ENCODE measurements at places on chromosomes 5 and 9. TPM values are rescaled to one million over a fixed set of nuclear protein-coding genes. Genes with fewer than 3 reads are reported as not detected.

Gene MSX2
- not detected for total RNA-seq

Gene SH3RF2
- not detected for total RNA-seq

Gene TSLP
- 1.3 TPM for total RNA-seq

Gene EIF4EBP3
- total RNA-seq = 7.7 TPM

Gene FOXI1
- not detected for total RNA-seq

Gene TRIM14
- 41.0 TPM for total RNA-seq

DNA sequence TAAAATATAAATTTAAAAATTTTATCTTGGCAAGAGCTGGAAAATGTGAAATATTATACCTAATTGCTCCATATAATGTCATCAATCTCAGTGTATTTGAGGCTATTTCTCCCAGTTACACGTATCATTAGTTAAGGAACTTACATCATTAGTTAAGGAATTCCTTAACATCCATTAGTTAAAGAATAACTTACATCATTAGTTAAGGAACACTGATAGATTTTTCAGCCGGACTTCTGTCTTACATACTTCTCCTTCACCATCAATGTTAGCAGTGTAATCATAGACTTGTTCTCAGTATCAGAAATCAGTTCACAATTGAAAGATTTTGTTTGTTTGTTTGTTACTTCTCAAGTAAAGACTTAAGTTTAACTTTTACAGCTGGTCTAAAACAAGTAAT lies 524.4 kb upstream of the CHD1 start:
- no peaks in the 10 kb centered on the region for H3K27me3 ChIP-seq
- no peak for DNase-seq
- no peak overlapping the region for H3K4me3 ChIP-seq
- H3K27ac ChIP-seq = no peak overlapping the region

- H3K36me3 ChIP-seq = no peaks in the 10 kb centered on the region
- no peak overlapping the region for H3K4me3 ChIP-seq
- H3K4me1 ChIP-seq = peaks cover 23% of the 10 kb centered on the region
- DNase-seq = no peak
- no peak overlapping the region for H3K27ac ChIP-seq
Observed at GRCh38 chr5:135324897-135325650, 74.0 kb downstream of the MACROH2A1 start.

GRCh38 chr5:644509-644908 lies 32.4 kb downstream of the CEP72 start:
- DNase-seq = no peak
- no peak overlapping the region for H3K27ac ChIP-seq
- H3K36me3 ChIP-seq = peaks cover 92% of the 10 kb centered on the region

DNA sequence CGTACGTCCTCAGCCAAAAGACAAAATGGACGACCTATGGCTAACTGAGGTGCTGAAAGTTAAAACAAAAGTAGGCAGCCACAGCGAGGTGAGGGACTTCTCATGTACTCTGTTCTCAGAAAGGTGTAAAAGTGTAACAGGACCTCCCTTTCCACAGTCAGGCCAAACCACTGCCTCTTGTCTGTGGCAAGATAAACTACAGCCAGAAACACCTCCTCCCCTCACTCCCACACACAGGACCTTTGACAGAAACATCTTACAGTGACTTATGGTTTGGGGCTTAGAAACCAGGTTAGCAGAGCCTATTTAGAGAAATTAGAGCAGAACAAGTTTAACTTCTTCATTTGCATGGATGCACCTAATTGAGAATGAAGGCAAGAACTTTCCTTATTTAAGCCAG lies 499.1 kb upstream of the GRIN3A start:
- no peaks in the 10 kb centered on the region for H3K27me3 ChIP-seq
- no peak overlapping the region for H3K27ac ChIP-seq
- DNase-seq = peak; percentile 25
- no peaks in the 10 kb centered on the region for H3K4me1 ChIP-seq
- no peak overlapping the region for H3K4me3 ChIP-seq

DNA sequence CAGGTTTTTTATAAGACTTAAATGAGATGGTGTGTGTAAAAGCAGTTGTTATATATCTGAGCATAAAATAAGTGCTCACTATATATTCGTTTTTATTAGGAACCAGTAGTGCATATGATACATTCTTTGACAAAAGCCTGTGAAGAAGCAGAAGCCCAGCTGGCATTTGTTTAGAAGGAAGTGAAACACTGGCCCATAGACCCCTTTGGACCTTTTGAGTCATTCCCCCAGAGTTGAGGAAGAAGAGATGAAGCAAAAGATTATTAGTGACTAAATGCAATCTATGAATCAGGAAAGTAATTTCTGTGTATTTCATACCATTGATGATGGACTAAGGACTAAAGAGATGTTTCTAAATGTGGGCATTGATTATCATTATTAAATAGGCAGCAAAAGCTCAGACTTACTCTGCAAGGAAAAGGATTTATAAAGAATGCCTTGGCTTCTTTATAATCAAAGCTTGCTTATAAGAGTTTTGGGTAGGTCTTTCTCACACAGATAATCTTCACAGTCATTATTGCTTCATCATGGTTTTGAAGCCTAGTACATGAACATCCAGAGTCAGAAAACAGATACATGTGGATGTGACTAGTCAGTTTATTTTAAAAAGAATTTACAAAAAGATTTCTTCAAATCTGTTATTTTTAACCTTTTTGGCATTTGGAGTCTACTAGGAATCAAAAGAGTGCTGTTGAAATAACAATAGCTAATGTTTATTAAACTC lies 16.9 kb upstream of the FER start:
- H3K4me3 ChIP-seq = no peak overlapping the region
- H3K27me3 ChIP-seq = no peaks in the 10 kb centered on the region
- no peak for DNase-seq

DNA sequence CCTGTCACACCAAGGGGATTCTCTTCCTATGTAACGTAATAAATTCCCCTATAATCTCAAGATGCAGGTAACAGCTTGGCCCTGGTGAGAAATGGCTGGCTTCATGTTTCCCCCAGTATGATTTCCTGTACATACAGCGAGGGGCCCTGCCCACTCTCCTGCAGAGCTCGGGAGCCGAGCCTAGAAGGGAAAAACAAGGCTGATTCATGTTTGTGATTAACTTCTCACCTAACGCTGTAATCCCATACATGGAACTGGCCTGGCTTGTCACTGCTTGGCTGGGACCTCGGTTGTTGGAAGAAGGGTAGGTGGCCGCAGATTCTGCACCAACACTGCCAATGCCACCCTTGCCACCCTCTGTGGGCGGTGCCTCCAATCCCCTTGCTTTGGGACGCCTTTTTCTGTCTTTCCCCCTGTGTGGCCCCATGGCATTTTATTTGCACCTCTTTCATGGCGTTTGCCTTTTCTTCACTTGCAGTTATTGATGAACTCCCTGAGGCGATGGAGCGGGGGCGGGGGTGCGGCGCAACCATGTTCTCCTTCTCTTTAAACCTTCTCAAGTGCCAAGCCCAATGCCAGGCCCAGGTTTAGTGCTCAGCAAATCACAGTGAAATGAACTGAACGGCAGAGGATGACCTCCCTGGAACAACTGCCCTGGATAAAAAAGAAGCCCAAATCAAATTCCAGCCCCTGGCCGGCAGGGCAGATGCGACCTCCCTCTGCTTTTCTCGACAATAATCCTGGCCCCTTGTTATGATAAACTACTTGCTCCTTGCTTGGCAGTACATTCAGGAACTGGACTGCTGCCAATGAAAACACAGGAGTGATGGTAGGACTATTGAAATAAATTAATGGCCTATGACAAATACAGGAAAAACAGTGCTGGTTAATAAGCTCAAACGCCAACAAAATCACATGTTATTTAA lies 108.1 kb downstream of the TMEM174 start:
- H3K27ac ChIP-seq = no peak overlapping the region
- H3K27me3 ChIP-seq = peaks cover 39% of the 10 kb centered on the region
- H3K4me1 ChIP-seq = no peaks in the 10 kb centered on the region
- H3K36me3 ChIP-seq = no peaks in the 10 kb centered on the region

DNA sequence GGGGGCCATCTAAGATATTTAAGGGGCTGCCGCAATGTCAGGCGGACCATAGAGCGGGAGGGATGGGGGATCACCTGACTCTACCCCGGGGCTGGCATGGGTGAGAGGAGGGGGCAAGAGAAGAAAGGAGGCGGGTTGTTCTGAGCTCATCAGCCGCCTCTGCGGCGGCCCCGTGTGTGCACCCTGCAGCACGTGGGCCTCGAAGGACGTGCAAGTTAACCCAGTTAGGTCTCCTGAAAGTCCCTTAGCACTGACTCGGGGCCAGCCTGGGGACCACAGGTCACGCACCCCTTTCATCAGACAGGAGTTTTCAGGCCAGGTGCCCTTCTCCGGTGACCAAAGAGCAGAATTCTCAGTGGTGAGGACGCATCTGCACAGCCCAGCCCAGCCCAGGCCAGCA lies 58.0 kb downstream of the UBE2QL1 start:
- no peak overlapping the region for H3K4me3 ChIP-seq
- peaks cover 59% of the 10 kb centered on the region for H3K27me3 ChIP-seq
- H3K36me3 ChIP-seq = no peaks in the 10 kb centered on the region

DNA sequence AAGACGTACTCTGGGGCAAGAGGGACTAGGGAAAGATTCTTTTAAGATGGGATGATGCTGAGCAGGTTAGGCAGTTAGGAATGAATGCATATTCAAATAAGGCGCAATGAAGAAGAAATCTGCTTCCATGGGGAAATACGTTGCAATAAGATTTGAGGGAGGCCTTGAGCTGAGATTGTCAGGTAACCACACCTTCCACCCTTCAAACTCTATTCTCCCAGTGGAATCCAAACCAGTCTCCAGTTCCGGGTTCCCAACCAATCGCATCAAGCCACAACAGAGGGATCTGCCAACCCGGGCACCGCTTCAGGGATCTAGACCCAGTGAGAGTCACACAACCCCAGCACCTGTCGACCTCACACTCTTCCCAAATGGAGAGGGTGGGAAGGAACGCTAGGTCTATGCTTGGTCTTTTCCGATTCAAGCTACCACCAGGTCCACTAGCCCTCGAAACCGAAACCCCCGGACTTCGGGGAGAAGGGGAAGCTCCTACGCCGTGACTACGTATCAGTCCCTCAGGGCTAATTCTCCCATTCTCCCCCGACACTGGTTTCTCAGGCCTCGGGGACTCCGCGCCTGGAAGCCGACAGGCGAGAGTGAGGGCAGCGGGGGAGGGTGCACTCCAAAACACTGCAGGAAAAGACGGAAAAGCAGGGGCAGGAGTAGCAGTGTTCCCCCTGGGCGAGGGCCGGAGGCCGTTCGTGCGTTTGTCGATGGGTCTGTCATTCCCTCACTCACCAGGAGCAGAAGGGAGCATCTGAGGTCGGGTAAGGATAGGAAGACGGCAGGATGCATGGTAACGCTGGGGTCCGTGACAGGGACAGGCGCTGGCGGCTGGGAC lies 534 bp downstream of the ERP44 start:
- 0 out of 2 replicates have a peak, but pooled peaks cover 4% of the 10 kb centered on the region for H3K4me1 ChIP-seq
- DNase-seq = peak; percentile 38
- H3K27ac ChIP-seq = peak overlapping the region; percentile 84
- H3K4me3 ChIP-seq = peak overlapping the region; percentile 83
- peaks cover 4% of the 10 kb centered on the region for H3K36me3 ChIP-seq
